ENCODE measurements at places on chromosomes 7 and 10.

GRCh38 chr10:102660888-102661657, 16.8 kb downstream of the TRIM8 start:
- peak overlapping the region; percentile 68 for H3K4me3 ChIP-seq
- H3K4me1 ChIP-seq: peaks cover 32% of the 10 kb centered on the region
- no peak for DNase-seq
- H3K27me3 ChIP-seq: no peaks in the 10 kb centered on the region

- no peak overlapping the region for H3K4me3 ChIP-seq
- no peaks in the 10 kb centered on the region for H3K36me3 ChIP-seq
- H3K27me3 ChIP-seq: no peaks in the 10 kb centered on the region
- no peaks in the 10 kb centered on the region for H3K4me1 ChIP-seq
Observed at GRCh38 chr7:93015779-93016481, 101.8 kb downstream of the SAMD9 start.

DNA sequence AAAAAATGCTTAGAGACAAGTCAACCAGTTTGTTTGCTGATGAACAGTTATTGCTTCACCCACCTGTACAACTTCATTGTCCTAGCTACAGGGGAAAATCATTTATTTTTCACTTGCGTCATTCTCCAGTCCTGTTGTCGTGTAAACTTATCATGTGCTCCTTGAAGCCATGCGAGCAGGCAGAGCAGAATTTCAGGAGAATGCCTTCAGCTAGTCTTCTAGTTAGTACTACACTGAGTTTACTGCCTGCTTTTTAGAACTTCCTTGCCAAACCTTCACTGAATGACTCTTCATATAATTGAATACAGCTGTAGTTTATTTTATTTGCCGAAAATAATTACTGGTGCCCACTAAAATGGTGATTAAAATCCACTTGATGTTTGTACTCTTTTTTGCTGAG, 15.6 kb downstream of the RPA3 start:
- H3K36me3 ChIP-seq: no peaks in the 10 kb centered on the region
- no peak overlapping the region for H3K4me3 ChIP-seq
- H3K27me3 ChIP-seq: no peaks in the 10 kb centered on the region
- H3K4me1 ChIP-seq: peaks cover 22% of the 10 kb centered on the region
- no peak for DNase-seq

- no peak overlapping the region for H3K4me3 ChIP-seq
- H3K27ac ChIP-seq: no peak overlapping the region
- no peaks in the 10 kb centered on the region for H3K36me3 ChIP-seq
- no peak for DNase-seq
- peaks cover 90% of the 10 kb centered on the region for H3K27me3 ChIP-seq
- no peaks in the 10 kb centered on the region for H3K4me1 ChIP-seq
Observed at GRCh38 chr10:132097609-132098377, 32.0 kb downstream of the JAKMIP3 start.

GRCh38 chr7:110187877-110188554, 902.9 kb upstream of the LRRN3 start:
- H3K4me1 ChIP-seq: no peaks in the 10 kb centered on the region
- H3K27me3 ChIP-seq: no peaks in the 10 kb centered on the region
- no peak overlapping the region for H3K27ac ChIP-seq
- no peaks in the 10 kb centered on the region for H3K36me3 ChIP-seq
- H3K4me3 ChIP-seq: no peak overlapping the region

GRCh38 chr7:131007439-131008330, 273.7 kb upstream of the KLF14 start:
- H3K27ac ChIP-seq: peak overlapping the region; percentile 85
- DNase-seq: peak; percentile 42
- H3K36me3 ChIP-seq: peaks cover 33% of the 10 kb centered on the region
- H3K4me3 ChIP-seq: peak overlapping the region; percentile 21
- peaks cover 91% of the 10 kb centered on the region for H3K4me1 ChIP-seq

DNA sequence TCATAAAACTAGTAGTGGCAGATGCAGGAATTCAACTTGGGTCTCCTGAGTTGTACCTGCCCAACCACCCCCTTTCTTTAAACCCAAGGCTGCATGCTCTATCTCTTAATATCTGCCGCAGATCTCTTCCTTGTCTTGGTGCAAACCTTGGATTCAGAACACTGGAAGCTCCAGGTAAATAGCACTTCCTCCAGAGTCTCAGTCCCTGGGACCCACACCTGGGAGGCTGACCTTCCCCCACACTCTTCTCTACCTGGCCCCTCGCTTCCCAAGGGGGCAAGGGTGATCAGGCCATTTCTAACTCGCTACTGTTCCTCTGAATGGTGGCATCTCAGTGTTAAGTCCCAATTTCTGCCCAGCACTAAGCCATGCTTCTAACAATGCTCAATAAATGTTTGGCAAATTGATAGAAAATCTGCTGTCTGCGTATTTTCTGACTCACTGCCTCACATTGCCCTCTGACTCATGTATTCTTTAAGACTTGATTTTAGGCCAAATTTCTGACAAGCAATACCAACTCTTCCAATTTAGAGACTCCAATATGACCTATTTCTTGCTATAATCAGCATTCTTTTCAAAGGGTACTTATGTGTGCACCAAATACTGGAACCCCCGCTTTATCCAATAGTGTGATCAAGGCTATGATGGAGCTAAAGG, 68.0 kb upstream of the PPP1R3C start:
- H3K36me3 ChIP-seq: peaks cover 2% of the 10 kb centered on the region
- DNase-seq: no peak
- H3K27me3 ChIP-seq: peaks cover 33% of the 10 kb centered on the region

DNA sequence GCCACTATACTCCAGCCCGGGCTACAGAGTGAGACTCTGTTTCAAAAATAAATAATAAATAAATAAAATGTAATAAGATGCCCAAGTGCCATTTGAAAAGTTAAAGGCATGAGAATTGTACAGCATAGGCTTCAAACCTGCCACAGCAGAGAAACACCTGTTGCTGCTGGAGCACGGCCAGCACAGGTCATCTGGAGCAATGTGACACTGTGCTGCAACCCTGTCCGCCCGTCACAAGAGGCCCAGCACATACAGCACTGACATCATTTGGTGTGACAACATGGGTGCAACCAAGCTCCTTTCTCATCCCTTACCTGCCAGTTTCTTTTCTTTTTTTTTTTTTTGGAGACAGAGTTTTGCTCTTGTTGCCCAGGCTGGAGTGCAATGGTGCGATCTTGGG, 1.3 kb downstream of the RFC2 start:
- H3K4me3 ChIP-seq: peak overlapping the region; percentile 94
- peaks cover 12% of the 10 kb centered on the region for H3K4me1 ChIP-seq
- H3K27ac ChIP-seq: peak overlapping the region; percentile 96

GRCh38 chr10:14560274-14560673, 214.4 kb downstream of the FAM107B start:
- H3K27ac ChIP-seq: peak overlapping the region; percentile 97
- no peaks in the 10 kb centered on the region for H3K27me3 ChIP-seq
- H3K36me3 ChIP-seq: peaks cover 38% of the 10 kb centered on the region
- peak overlapping the region; percentile 62 for H3K4me3 ChIP-seq
- DNase-seq: peak; percentile 43

DNA sequence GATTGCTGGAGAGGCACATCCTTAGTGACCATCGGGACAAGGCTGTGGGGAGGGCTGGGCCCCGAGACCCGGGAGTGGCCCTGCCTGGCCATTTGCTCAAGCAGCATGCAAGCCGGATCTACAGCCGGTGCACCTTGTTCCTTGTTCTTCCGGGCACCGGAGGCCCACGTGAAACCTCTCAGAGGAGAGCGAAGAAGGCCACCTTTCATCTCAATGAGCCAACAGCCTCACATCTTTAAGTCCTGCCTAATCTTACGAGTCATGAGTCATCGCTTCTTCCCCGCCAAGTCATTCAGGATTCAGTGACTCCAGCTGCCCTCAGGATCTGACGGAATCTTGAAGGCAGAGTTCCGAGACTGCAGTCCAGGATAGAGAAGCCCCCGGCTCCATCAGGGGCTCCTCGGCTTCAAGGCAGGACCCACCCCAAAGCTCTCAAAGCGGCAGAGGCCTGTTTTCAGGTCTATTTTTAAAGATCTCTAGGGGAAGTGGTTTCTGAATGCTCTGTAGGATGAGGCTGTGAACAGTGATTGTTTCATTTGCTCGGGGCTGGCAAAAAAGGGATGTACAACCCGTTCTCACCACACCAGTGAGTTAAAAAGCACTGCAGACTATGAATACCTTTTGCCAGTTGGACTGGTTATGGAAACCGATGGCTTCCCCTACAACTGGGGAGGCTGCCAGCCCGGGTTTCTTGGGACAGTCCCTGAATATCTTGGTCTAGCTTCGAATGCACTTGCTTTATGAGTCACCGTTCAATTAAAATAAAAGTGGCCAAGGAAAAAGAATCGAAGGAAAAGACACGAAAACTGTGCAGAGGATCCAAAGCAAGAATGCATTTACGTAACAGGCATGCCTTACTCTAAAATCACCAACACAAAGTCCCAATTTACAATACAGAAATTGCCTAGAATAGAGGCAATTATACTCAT, 57.2 kb upstream of the ECHDC3 start:
- peak overlapping the region; percentile 80 for H3K4me3 ChIP-seq
- DNase-seq: peak; percentile 36
- no peaks in the 10 kb centered on the region for H3K27me3 ChIP-seq
- H3K36me3 ChIP-seq: peaks cover 6% of the 10 kb centered on the region
- peak overlapping the region; percentile 97 for H3K27ac ChIP-seq

DNA sequence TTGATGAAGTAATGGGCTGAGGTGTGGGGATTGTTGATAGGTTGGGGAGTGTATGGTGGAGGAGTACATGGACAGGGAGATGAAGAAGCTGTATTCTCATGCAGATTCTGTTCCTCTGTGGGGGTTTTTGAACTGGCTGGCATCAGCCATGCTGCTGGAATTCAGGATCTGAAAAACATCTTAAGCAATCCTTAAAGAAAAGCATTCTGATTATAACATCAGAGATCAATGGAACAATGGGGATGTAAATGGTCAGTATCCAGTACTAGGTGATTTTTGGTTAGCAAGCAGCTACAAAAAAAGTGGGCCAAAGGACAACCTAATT, 247.5 kb upstream of the GALNT17 start:
- no peak for DNase-seq
- no peaks in the 10 kb centered on the region for H3K4me1 ChIP-seq

GRCh38 chr7:128034825-128035224, 3.6 kb upstream of the LRRC4 start:
- H3K4me1 ChIP-seq: peaks cover 9% of the 10 kb centered on the region
- no peak for DNase-seq
- no peaks in the 10 kb centered on the region for H3K27me3 ChIP-seq
- peaks cover 8% of the 10 kb centered on the region for H3K36me3 ChIP-seq

- H3K4me1 ChIP-seq: peaks cover 35% of the 10 kb centered on the region
- peak overlapping the region; percentile 75 for H3K27ac ChIP-seq
- H3K27me3 ChIP-seq: no peaks in the 10 kb centered on the region
Observed at GRCh38 chr10:33098951-33099663, 141.1 kb upstream of the ITGB1 start.

- no peaks in the 10 kb centered on the region for H3K36me3 ChIP-seq
- no peak for DNase-seq
- H3K27ac ChIP-seq: no peak overlapping the region
- no peaks in the 10 kb centered on the region for H3K27me3 ChIP-seq
Observed at GRCh38 chr7:126211875-126212274, 1040.9 kb downstream of the GRM8 start.

DNA sequence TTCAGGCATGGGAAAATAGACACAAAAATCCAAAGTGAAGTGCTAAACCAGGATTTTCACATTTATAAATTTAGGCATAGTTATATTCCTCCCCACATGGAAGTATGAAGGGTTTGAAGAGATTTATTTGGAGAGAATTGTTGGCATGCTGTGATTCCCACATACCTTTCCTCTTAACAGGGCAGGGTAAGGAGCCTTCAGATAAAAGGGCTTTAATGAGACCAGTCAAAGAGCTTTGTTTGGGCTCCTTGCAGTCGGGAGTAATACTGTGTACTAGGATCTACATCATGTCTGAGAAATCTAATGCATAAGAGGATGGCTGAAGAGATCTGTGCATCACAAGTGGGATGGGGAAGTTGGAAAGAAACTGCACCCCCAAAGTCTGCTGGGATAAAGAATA, 140.8 kb upstream of the PTN start:
- DNase-seq: no peak
- no peaks in the 10 kb centered on the region for H3K36me3 ChIP-seq
- H3K27me3 ChIP-seq: no peaks in the 10 kb centered on the region
- no peak overlapping the region for H3K4me3 ChIP-seq
- no peaks in the 10 kb centered on the region for H3K4me1 ChIP-seq

- peaks cover 99% of the 10 kb centered on the region for H3K4me1 ChIP-seq
- peak overlapping the region; percentile 96 for H3K27ac ChIP-seq
- no peak for DNase-seq
- peak overlapping the region; percentile 68 for H3K4me3 ChIP-seq
- H3K27me3 ChIP-seq: no peaks in the 10 kb centered on the region
Observed at GRCh38 chr10:22704471-22704911, 9.9 kb downstream of the PIP4K2A start.

DNA sequence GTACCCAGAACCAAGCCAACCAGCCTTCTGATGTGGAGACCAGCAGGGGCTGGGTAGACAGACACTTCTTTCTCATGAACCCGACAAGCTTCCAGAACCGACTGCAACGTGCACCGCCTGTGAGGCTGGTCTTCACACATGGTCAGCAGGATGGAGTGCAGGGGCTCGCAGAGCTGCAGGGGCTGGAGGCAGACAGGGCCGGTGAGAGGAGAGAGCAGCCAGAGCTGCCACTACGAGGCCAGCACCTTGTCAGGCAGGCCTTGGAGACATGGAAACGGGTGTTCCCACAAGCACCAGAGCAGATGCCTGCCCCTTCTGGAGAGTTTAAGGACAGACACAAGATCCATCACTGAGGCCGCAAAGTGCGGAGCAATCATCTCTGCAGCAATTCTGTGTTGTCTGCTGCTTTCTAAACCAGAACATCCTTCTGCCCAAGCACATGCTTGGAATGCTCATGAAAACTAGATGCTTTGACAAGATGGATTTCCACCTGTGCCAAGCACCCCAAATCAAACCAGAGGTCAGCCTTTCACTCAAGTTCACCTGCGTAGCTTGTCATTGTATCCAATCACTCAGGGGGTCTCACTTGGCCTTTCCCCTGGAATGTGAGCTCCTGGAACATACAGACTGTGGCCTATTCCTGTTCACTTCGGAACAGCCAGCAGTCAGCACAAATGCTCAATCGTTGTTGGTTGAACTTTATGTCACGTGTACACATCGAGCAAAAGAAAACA, 32.2 kb downstream of the FRMPD2 start:
- no peak for DNase-seq
- no peaks in the 10 kb centered on the region for H3K27me3 ChIP-seq
- no peaks in the 10 kb centered on the region for H3K36me3 ChIP-seq

All from central memory CD8-positive, alpha-beta T cell (primary cell).